SK-MEL-5 (cell line): ENCODE measurements at places on chromosomes 3 and 15. TPM values are rescaled to one million over a fixed set of nuclear protein-coding genes. Genes with fewer than 3 reads are reported as not detected.
A peak's percentile ranks its signal among the peaks of the same experiment; 100 is the strongest.

The SPINK8 gene
- not detected in 2 replicates for total RNA-seq

The GABPB1 gene
- total RNA-seq: 38.3 and 44.0 TPM in 2 replicates

The TNNC1 gene
- 0.24 and 0.42 TPM in 2 replicates for total RNA-seq

The PLCD1 gene
- total RNA-seq: 7.0 and 8.8 TPM in 2 replicates

The CNTN3 gene
- total RNA-seq: 0.16 and 0.37 TPM in 2 replicates

The PLCH1 gene
- 0.26 and 0.35 TPM in 2 replicates for total RNA-seq

The ELL3 gene
- total RNA-seq: 0.61 and 0.69 TPM in 2 replicates

The AGBL1 gene
- not detected in 2 replicates for total RNA-seq

The SETD5 gene
- total RNA-seq: 39.8 and 41.0 TPM in 2 replicates

The DNAH12 gene
- not detected in 2 replicates for total RNA-seq

The CDHR4 gene
- not detected in 2 replicates for total RNA-seq

The WDR93 gene
- total RNA-seq: 0.19 TPM in 1 of 2 replicates, not detected in the other

The RBP2 gene
- not detected in 2 replicates for total RNA-seq

The BCL2A1 gene
- total RNA-seq: 102 and 105 TPM in 2 replicates

GRCh38 chr3:14564741-14565140, 24.6 kb upstream of the GRIP2 start:
- DNase-seq: peak; percentile 63

DNA sequence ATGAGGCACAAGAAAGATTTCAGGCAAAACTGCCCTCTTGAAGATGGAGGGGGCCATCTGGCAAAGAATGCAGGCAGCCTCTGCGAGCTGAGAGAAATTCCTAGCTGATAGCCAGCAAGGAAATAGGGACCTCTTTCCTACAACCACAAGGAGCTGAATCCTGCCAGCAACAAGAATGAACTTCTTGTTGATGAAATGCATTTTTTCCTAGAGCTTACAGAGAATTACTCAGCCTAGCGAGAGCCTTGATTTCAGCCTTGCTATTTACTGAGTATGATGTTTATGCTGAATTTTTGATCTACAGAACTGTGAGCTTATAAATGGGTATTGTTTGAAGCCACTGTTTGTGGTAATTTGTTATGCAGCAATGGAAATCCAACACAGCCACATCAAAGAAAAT, 148.5 kb upstream of the NAALADL2 start:
- no peak for DNase-seq

DNA sequence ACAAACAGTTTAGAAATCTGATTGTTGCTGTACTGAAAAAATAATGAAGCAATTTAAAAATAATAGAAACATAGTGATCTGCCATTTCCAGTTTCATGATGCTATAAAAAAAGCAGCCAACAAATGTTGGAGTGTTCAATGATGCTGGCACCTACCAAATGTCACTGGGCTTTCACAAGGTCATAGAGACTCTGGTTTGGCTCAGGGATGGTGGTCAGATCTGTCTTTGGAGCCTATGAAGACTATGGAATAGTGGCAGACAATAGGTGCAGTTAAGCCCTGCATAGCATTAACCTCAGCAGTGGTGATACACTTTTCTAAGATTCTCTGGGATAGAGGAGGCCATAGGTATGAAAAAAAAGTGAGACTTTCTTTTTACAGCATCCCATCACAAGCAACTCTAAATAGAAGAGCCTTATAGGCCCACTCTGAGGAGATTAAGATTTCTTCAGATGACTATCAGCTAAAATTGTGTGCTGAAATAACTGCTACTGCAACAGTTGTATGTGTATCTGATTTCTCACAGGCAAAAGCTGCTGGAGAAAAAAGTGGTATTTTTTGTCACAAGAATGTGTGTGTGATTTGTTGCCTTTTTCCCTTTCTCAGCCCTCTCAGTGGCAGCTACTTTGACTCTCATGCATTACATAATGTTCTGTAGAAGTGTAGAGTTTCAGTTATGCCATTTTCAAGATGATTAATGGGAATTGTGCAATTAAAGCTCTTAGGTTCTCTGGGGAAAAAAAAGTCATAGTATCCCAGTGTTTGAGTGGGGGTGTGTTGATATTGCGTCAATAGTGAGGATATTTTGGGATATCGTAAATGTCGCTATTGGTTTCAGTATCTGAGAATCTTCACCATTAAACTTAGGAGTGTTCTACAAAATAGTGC, 137.4 kb downstream of the MBNL1 start:
- peak; percentile 59 for DNase-seq

GRCh38 chr3:77535116-77535515, 495.2 kb downstream of the ROBO2 start:
- no peak for DNase-seq

DNA sequence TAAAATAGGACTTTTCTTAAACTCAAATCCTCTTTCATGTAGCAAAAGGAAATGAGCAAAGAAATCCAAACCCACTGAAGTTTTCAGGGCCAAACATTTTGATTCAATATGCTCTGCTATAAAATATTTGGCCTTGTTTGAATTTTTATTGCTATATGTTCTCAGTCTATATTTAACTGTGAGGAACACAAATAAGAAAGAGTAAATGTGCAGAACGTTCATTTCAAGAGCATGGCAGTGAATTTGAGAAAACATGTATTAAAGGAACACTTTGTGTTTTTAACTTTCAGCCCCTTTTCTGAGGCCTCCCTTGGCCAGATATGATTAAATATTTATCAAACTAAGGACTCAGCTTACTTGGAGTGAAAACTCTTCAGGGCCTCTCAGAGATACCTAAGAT, 124.7 kb upstream of the CCNL1 start:
- DNase-seq: no peak

DNA sequence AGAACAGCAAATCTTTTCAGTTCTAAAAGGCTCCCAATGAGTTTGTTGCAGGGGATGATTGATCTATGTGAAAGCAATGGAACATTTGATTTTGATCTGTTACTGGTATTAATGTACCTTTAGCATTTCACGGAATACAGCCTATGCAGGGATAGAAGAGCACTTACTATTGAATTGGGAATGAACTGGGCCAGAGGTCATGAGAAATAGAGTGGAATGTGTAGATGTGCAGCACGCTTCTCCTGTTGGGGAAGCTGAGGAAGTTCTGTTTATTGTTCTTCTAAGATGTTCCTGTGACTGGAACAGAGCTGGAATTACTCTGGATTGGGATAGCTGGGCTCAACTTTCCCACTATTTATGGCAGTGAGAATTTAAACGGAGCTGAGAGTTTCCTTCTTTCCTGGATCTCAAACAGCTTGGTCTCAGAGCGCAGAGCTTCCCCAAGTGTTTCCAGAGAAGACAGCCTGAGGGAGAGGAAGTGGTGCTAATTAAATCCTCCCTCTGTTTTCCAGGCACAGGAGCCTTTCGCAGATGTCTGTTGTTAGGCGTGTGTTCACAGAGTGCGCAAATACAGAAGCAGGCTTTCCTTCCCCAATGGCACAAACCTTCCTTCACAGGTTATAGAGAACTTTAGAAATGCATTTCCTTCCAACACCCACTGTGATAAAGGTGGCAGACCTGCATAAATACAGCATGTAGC, 32.5 kb downstream of the TPRG1 start:
- no peak for DNase-seq

DNA sequence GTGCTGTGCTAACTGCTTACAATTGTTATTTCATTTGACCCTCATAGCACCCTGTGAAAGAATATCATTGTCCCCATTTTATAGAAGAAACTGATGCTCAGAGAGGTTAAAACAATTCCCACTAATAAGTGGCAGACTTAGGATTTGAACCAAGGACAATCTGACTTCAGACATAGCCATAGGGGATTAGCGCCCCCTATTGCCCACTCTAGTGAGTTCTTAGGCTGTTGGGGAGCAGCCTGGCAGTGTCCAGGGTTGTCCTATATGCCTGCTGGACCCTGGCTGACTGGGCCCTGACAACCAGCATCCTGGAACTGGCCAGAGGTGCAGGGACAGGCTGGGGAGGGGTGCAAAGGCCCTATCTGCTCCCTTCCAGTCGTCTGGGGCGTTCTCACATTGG, 15.4 kb downstream of the DPH3 start:
- DNase-seq: peak; percentile 69

DNA sequence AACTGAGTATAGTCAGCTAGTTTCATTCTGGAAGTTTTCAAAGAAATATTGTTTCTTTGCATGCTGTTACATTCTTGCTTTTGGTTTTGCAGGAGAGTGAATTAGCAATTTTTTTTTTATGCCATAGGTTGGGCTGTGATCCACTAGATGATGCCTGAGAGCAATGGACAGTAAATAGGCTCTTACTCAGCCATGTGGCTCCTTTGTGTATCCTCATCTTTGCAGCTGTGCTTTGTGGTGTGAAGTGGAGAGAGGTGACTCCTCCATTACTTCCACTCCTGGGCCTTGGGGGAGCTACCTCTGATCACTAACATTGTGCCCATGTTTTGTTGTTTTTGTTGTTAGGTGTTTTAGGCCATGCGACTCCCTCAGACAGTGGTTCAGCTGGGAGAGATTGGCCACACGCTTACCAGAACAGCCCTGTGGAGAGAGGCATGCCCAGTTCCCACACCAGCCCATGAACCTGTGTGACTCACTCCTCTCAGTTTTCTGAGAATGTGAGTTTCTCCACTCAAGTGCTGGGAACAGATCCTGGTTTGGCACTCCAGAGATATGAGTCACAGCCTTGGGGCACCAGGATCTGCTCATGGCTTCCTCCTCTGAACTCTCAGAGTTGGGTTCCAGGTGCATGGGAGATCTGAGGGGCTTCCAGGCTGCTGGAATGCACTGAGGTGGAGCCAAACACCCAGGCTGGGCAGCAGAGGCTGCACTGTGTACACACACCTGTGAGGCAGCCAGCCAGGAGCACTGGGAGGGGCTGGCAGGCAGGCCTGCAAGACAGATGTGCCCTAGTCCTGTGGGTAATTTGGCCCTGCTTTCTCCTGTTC, 785.3 kb downstream of the ROBO2 start:
- no peak for DNase-seq

- peak; percentile 54 for DNase-seq
Observed at GRCh38 chr3:128198313-128198712, 45.0 kb downstream of the EEFSEC start.

DNA sequence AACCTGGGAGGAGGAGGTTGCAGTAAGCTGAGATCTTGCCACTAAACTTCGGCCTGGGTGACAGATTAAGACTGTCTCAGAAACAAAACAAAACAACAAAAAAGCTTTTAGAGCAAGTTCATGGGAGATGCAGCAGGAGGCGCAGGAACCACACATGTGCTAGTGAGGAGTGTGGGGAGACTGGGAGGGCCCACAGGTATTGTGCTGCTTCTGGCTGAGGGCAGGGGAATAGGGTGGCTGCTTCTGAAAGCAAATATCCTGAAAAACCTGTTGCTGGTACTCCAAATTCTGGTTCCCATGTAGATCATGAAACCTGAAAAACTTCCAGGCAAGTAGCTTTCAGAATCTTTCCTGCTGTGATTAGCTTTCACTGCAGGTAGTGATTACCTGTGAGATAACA, 22.1 kb downstream of the TYRO3 start:
- DNase-seq: peak; percentile 54

- DNase-seq: no peak
Observed at GRCh38 chr3:72368331-72368975, 479.8 kb downstream of the SHQ1 start.

- no peak for DNase-seq
Observed at GRCh38 chr3:105730801-105731354, 137.9 kb downstream of the CBLB start.

GRCh38 chr3:146307456-146307725, 56.5 kb upstream of the PLSCR4 start:
- DNase-seq: no peak

DNA sequence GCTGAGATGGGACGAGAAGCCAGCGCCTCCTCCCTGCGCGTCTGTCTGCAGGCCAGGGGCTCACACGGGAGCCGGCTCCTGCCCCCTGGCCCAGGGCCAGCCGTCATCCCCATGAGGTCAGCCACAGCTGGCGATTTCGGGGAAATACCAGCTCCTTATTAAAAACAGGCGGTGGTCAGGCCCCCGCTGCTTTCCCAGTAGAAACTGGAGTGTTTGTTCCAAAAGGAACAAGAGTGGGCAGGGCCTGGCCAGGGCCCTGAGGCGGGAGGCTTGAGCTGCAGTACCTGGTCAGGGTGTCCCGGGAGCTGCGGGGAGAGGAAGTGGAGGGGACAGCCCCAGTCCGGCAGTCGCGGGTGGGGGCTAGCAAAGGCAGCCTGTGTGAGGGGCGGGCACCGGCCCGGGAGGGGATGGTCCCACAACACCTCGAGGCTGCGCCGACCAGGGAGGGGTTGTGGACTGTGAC, 17.8 kb downstream of the MYL3 start:
- no peak for DNase-seq

DNA sequence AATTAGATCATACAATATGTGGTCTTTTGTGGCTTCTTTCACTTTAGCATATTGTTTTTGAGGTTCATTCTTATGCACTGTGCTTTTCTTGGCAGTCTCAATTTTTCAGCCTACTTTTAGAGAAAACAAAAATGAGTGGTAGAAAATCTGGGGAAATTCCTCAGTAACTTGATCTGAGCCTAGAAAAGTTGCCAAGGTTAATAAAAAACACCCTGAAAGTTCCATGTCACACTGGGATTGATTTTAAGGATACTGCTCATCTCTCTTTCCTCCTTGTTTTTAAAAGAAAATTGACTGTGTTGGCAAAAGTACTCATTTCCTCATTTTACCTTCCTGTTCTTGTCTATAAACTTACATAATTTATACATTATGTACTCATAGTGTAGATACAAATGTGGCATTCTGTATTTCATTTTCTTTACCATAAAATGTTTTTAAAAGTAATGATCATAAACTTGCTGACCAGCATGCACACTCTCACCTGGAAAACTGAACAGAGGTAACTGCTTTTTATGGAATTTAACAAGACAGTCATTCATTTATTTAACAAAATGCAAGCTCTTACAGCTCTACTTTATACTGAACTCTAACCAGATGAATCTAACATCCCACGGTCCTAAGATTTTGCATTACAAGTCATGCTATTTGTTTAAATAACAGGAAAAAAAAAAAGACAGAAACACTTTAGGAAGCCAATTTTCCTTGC, 28.6 kb upstream of the SH3BP5 start:
- no peak for DNase-seq

DNA sequence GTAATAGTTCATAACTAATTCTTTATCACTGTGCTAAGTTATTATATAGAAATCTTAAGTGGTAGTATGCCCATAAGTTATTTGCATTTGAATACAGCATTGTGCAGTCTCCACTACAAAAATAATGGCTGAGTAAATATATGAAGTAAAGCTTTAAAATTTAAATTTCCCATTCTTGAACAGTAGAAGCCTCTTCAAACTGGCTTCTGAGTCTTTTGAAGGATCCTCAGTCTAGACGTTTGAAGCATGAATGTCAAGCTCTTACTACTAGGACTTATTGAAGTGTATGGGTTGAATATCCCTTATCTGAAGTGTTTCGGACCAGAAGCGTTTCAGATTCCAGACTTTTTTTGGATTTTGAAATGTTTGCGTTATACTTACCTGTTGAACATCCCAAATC, 16.3 kb downstream of the MORF4L1 start:
- DNase-seq: no peak

DNA sequence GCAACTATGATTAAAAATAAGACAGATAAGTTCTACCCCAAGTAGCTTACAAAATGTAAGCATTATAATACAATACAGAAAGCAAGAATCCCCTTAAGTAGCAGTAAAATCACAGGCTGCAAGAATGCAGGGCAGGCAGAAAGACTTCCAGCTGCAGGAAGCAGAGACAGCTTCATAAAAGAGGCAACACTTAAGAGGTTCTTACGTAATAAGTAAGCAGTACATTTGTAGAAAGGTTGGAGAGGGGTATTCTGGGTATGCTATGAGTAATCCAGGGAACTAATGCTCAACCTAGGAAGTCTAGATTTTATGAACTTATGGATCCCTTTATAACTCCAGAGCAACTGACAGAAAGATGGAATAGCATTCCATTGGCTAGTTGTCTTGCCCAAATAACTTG, 151.6 kb downstream of the IL5RA start:
- DNase-seq: no peak
